Tibial nerve (tissue), 4 donors: ENCODE measurements at places on chromosomes 6 and 20.

DNA sequence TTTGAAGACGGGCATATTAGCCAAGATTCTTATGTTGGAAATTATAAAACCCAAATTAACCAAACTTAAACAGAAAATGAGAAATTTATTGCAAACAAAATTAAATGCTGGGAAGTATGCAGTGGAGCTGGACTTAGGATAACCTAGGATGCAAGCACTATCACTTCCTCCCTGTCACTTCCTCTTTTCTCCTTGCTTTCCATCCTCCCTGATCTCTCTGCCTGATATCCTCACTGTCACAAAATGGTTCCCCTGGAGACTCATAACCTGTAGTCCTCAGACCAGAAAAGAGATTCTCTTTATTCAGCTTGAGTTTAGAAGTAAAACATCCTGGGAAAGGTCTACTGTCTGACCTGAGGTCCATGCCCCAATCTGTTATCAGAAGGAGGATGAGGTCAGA is 7.4 kb upstream of the KLHL32 start:
- no peak for DNase-seq

GRCh38 chr6:113980937-113981554 is 10.1 kb upstream of the HDAC2 start:
- DNase-seq: no peak

GRCh38 chr6:88619951-88620350 is 343.5 kb downstream of the RNGTT start:
- DNase-seq: no peak

GRCh38 chr6:29708432-29709179 is 14.6 kb upstream of the HLA-F start:
- no peak for DNase-seq
